NCI-H1930 (cell line): ENCODE measurements at places on chromosomes 7 and 10.

- no peak for DNase-seq
Measured at GRCh38 chr7:7851381-7851780, 117.2 kb upstream of the GLCCI1 start.

DNA sequence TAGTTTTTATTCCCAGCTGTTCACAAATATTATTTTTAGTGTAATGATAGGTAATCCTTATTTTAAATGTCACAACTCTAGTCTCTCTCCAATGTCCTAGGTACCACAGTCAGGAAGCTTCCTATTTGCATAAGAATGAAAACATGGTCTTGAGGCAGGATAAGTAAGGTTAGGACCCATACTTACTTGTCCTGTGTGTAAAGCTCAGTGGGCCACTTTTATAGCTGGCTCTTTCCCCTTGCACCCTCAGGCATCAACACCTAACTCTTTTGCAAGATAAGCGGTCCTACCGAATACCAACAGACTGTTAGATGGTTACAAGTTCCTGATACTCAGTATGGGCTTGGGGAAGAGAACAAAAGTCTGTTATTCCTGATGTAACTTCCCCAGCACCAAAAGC, 986.9 kb downstream of the NRG3 start:
- DNase-seq = no peak

GRCh38 chr10:90842725-90843124, 15.1 kb downstream of the HTR7 start:
- no peak for DNase-seq

DNA sequence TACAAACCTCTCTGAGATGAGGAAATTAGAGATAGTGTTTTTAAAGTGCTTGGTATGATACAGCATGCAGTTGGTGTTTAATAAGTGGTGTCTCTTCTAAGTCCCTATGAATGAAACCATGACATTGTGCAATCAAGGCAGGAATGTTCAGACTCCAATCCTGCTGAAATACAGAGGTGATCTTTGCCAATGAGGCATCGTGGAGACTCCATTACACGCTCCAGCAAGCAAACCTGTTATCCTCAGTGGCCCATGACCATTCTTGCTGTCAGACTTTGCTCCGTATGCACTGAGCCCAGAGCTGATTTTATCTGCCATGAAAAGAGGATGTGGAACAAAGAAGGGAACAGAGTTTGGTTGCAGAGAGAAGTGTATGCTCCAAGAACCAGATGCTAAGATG, 47.3 kb downstream of the CDHR3 start:
- no peak for DNase-seq

DNA sequence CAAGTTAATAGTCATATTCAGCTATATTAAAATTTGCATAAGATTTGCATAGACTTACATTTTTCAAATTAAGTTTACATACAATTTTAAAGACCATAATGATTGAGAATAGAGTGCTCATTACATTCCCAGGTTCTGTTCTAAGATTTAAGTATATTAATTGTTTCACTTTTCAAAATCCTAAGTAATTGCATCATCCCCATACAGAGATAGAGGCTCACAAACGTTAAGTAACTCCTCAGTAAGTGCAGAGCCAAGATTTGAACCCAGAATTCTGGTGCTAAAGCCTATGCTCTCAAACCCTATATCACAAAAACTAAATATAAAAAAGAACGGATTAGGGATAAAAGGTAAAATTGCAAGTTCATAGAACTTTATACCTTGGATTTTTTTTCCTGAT, 2.1 kb downstream of the ITIH5 start:
- DNase-seq = no peak

- DNase-seq = no peak
Measured at GRCh38 chr7:8382004-8382730, 51.2 kb upstream of the NXPH1 start.

DNA sequence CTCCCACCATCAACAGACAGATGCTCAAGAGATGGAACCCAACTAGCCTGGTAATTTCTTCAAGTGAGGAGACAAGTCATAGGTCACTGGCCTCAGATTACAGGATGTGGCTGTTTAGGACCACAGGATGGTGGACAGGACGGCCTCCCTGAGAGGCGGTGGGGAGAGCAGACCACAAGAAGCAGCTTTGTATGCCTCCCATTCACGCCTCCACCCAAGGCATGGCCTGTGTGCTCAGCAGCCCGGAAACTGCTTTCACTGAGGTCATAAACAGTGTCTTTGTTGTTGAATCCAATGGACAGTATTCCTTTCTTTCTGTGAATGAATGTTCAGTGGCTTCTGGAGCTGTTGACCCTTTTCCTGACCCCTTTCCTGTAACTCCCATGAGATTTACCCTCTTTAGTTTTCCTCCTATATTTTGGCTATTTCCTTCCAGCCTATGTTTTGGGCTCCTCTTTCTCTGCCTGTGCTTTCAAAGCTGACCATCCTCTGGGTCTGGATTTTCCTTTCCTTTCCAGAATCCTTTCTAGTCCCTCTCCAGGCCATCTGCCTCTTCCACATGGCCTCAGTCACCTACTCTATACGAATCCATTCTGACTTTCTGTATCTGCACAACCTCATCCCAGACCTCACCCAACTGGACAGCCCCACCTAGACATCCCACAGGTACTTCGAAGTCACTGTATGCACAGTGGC, 32.4 kb upstream of the INPP5F start:
- no peak for DNase-seq

GRCh38 chr10:46234026-46234425, 52.8 kb upstream of the ANTXRL start:
- no peak for DNase-seq

DNA sequence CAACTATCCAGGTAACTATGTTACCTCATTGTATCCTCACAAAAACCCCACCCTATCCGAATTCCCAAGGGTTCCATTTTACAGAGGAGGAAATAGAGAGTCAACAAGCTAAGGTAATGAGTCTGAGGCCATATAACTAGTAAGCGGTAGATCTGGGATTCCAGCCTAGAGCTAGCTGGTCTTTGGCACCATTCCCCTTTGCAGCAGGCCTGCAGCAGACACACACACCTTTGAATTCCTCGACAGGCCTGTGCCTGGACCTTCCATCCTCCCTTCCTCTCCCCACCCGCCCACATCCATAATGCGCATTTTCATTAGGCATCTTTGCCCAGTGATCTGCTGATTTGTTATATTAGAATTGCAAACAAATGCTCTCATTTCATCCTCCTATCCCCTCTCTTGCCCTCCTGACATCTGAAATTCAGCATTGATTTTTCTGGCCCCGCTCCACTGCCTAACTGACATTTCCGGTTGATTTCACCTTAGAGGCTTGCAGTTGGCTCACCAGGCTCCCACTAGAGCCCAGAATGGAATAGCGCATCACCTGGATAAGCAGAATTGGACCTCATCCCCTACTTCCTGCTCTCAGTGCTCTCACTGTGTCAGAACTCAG, 129.5 kb downstream of the PLXNA4 start:
- DNase-seq = no peak

- DNase-seq = no peak
Measured at GRCh38 chr7:139570119-139570518, 46.6 kb downstream of the CLEC2L start.

DNA sequence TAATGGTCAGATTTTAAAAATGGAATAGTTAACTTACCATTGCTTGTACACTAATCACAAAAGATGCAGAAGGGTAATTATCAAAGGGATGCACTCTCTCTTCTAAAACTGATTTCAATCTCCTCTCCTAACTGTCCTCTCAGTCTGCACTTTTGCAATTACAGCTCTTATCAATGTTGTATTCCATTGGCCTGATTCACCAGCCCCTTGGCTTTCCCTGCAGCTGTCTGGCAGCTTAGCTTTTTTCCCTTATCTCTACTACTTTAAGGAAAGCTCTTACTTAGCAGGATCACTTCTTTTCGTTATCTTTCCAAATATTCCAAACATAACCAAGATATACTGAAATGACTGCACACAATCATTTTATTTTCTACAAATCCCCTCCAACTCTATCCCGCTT, 448.8 kb downstream of the GRM8 start:
- DNase-seq = no peak

GRCh38 chr7:20299647-20300312, 30.9 kb upstream of the ITGB8 start:
- DNase-seq = no peak

DNA sequence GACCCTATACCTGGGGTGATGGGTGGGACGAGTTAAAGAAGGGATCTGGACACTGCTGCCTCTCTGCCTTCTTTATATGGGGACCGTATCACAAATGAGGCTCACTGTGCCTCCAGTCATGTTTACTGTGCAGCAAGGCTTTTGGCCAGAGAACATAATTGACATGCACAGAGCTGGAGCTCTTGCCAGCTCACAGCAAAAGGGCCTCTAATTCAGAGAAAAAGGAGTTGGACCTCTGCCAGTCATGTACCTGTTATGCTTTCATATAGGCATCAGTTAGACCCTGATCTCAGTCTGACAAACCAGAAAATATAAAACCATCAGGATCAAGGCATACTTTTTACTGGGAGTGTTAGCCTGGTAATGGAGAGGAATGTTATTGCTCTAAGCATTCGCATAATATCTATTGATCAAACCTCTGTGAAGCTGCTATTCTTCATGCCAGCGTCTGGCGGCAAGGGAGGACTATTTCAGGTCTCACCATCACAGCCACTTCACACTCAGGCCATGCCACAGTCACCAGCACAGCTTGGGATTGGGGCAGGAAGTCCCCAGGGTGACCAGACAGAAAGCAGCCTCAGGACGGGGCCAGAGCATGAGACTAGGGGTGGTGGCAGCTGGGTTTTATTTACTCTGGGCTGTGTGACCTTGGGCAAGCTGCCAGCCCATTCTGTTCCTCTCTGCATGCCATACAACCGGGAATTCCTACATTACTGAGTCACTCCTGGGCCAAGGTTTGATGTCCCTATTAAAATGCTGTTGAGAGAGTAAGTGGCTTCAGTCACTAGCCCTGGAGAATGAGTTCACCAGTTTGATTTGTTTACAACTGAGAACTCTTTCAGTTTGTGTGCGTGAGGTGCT, 90.1 kb downstream of the NPSR1 start:
- DNase-seq = peak; percentile 42

- no peak for DNase-seq
Measured at GRCh38 chr10:128571745-128572144, 445.5 kb upstream of the MKI67 start.

GRCh38 chr10:43041422-43042342, 35.2 kb upstream of the RET start:
- DNase-seq = no peak

- peak; percentile 77 for DNase-seq
Measured at GRCh38 chr7:96088579-96088978, 233.3 kb downstream of the SLC25A13 start.

- DNase-seq = no peak
Measured at GRCh38 chr7:134388336-134389019, 70.4 kb downstream of the AKR1B1 start.

DNA sequence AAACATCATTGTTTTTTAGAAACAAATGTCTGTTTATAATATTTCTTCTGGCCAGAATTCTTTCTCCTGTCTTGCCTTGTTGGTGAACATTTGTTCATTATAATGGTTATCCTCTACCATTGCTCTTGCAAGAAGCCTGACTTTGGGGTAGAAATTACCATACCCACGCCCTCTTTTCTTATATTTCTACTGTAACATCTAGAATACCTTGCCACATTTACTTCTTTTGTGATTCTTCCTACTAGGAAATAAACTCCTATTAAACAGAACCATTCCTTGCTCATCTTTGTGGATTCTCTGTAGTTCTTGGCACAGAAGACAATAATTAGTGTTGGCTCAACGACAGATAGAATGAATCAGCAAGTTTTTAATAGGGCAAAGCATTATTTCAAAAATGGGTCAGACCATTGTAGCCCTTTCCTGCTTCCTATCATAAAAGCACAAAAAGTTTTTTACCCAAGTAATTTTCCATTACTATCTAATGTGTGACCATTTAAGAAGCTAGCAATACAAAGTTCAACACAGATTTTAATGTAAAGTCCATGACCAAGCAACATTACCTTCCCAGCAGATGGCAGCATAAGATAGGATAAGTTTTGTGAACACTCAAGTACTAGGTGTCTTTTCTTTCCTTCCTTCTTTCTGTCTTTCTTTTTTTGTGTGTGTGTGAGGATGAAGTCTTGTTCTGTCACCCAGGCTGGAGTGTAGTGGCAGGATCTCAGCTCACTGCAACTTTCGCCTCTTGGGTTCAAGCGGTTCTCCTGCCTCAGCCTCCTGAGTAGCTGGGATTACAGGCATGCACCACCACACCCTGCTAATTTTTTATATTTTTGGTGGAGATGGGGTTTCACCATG, 270.4 kb downstream of the HGF start:
- peak; percentile 58 for DNase-seq

DNA sequence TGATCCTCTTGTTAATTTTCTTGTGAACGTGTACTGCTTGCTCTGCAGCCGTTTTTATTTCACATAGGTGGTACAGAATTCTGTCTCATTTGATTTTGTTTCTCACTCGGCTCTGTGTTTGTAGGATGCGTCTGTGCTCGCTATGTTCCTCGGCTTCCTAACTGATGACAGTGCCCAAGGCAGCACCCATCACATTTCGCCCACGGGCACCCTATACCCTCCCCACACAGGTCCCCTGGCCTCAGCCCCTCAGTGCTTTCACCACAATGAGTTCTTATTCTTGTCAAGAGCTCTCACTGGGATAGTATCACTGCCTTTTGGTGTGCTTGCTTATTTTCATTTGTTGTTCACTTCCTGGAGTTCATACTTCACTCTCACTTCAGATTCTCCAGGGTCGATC, 28.1 kb downstream of the UCMA start:
- no peak for DNase-seq

DNA sequence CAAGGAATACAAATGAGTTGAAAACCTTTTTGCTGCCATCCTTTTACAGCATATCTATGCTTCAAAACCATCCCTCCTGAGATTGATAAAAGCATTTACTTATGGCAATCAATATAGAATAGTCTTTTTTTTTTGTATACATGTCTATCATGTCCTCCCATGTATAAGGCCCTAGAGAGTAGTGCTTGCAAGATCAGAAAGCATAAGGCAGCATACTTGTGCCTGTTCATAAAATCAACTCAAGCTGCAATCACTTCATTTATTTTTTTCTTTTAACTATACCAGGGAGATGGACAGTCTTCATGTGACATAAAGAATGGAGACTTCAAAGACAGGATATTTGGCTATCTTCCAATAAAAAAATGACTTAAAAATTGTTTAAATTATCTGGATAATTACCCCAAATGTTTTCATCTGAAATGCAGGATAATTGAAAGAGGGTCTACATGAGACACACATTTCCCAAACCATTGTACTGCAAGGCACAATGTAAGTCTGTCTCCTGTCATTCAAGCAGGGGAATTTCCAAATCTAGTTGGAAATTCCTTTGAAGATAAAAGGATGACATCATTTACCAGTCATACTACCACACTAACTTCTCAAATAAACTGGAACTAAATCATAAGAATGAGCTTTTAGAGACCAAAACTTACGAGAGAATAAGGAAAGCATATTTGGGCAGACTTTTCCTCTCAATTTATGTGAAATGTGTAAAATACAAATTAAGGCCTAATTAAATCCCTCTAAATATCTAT, 22.5 kb downstream of the LRRN3 start:
- no peak for DNase-seq
